ENCODE measurements at places on chromosomes 7 and 10.

DNA sequence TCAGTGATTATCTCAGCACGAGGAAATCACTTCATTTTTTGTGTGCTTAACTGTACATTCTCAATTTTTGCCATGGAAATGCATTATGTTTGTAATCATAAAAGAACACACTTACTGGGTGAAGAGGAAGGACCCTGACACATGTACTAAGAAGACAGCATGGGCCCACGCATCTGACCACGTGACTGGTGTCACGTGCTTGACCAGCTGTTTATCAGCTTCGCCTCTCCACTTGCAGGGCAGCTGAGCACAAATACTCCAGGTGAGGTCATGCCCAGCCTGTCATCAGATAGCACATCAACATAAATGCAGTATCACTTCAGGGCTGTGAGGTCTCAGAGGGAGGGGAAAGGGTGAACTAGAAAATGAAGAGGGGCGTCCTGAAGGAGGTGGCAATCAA lies 179.8 kb downstream of the EBF3 start:
- no peak for DNase-seq

- no peak for DNase-seq
These were observed 16.1 kb upstream of the CDK14 start for GRCh38 chr7:90580051-90580450.

DNA sequence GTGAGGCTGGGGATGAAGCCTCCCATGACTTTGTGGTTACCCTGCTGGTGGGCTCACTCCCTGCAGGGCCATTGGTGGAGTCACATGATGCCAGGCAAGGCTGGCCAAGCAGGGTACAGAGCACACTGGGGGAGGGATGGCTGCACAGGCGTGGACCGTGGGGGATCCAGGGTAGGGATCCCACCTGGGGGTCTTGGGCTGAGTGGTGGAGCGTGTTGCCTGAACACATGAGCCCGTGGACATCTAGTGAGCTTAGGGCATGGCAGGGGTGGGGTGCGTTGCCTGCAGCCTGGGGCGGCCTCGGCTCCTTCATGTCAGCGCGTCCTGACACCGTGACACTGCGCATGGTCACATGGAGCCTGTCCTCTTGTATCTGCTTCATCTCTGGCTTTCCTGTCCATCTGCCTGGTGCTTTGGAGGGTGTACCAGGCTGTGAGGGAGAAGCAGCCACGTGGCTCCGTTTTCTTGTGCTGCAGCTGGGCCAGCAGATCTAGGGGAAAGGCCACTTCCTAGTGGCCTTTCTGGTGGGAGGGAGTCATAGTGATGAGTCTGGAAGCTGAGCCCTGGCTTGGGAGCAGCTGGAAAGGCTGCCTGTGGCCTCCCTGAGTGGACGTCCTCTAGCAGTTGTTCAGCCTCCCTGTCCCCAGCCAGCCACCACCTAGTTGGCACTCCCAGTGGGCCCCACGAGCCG lies 96.2 kb downstream of the LHPP start:
- DNase-seq, result no peak

- DNase-seq, result no peak
These were observed 20.3 kb upstream of the PANK1 start for GRCh38 chr10:89665302-89665701.

- DNase-seq, result no peak
These were observed 83.1 kb downstream of the STRA8 start for GRCh38 chr7:135316648-135317313.

DNA sequence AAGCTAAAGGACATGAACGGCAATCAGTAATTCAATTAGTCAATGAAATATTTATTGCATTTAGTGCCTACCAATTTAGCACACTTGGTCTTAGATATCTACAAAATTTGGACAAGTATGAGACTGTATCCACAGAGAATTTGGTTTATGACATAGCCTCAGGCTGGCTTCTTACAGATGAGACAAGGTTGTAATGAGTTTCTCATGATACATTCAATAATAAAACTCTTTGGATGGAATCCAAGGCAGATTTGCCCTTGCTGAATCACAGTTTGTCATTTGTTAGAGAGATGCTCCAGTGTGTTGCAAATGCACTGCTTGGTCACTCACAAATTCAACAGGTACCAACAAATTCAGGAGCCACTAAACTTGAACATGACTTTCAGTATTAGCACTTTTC lies 162.5 kb downstream of the GPR37 start:
- DNase-seq, result no peak

GRCh38 chr10:133388973-133389818 lies 4.8 kb upstream of the MTG1 start:
- DNase-seq, result no peak

- DNase-seq, result no peak
These were observed 86.6 kb upstream of the PDK4 start for GRCh38 chr7:95682913-95683312.

GRCh38 chr10:31134311-31134952 lies 102.8 kb upstream of the ZNF438 start:
- peak; percentile 87 for DNase-seq

GRCh38 chr7:75856536-75856935 lies 22.3 kb upstream of the RHBDD2 start:
- no peak for DNase-seq

GRCh38 chr10:15137036-15137359 lies 31.5 kb downstream of the NMT2 start:
- DNase-seq, result no peak

DNA sequence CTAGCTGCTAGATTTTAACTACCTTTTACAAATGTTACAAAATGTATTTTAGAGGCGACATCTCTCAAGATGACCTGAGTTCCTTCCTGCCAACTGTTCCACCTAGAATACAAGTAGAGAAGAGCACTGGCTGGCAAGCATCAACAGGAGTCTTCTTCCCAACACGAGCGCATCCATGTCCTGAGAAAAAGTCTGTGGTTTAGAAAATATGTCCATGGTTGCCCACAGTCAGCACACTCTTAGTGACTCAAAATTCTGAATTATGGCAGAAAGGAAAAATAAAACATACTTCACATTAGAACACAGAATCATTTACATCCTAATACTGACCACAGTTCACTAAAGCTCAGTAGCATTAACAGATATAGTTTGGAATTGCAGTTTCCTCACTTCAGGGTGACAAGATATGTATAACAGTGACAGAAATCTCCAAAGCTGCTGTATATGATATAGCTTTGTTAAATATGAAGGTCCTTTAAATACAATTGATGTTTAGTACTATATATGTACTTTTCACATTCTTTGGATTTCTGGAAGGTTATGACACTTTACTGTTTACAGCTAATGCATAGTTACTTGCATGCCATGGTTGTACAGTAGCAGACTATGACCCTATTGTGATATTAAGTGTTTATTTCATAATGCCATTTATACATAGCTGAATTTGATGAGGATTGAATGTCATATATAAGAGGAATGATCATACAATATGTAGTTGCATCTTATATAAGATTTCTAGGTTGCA lies 327.1 kb downstream of the GFRA1 start:
- DNase-seq, result no peak

GRCh38 chr10:62188021-62188616 lies 80.5 kb downstream of the RTKN2 start:
- no peak for DNase-seq

DNA sequence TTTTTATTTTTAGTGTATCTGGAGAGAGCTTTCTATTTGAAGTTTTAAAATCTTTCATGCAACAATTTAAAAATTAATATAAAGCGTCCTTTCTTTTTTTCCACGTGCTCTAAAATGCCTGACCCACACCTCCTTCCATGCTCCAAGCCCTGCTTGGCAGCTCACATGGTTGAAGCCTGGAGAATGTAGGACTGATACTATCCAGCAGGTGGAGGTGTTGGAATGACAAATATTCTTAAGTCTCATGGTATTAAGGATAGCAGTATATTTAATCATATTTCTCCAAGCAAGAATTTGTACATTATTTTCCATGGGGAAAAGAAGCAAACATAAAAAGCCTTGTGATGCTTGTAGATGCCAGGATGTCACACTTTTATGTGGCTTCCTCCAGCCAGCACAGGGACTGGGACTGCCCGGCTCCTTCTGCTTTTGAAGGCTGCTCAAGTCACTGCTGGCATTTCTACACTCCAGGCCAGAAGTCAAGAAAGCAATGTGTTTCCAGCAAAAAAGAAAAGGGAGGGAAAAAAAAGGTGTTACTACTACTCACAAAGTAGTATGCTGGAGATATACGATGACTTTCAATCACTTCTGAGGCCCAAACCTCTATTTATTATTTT lies 49.7 kb downstream of the BZW2 start:
- no peak for DNase-seq

GRCh38 chr10:79286318-79286951 lies 60.8 kb upstream of the PPIF start:
- no peak for DNase-seq

DNA sequence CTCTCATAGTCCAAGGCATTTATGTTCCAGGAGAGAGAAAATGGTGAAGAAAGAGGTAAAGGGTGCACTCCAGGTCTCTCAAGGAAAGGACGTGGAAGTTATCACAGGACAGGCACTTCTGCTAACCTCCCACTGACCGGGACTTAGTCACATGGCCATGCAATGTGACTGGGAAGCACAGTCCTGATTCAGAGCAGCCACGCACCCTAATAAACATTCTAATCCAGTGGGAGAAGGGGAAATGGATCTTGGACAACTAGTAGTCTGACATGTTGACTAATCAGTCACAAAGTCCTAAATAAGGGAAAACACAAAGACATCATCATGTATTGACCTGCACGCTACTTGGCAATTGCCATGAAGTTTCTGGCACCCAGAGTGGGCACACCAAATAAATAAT lies 417.5 kb upstream of the ZMIZ1 start:
- DNase-seq, result no peak

DNA sequence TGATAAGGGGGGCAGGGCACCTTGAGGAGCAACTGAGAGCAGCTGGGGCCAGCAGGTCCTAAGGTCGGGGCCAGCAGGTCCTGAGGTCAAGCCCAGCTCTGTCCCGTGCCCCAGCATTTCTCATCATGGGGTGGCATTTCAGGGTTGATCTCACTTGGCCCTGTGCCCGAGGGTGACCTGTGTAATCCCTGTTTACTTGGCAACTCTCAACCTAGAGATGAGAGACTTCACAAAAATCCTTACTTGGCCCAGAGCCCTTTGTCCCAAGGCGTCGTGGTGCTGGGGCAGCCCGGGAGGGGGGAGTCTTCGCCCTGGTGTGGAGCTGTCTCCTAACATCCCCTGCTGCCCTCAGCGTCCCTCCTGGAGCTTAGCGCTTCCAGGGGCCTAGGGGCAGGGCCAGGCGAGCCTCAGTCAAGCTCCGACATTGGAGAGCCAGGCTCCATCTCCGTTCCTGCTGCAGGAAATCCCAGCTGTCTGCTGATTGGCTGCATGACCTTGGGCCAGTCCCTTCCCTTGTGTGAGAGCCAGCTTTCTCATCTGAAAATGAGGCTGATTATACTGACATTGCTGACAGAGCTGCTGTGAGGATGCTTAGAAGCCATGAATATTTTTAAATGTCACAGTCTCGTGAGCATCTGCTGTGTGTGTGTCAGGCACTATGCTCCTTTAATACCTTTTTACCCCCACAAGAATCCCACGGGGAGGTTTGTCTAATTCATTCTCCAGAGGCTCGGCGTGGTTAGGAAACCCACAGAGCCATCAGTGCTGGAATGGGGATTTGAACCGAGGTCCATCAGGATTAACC lies 94.3 kb downstream of the ZMIZ1 start:
- DNase-seq, result no peak

GRCh38 chr10:34666008-34666704 lies 148.9 kb downstream of the PARD3 start:
- DNase-seq, result no peak

- no peak for DNase-seq
These were observed 65.2 kb upstream of the FAM133B start for GRCh38 chr7:92655346-92655884.

GRCh38 chr10:2893158-2893845 lies 174.0 kb upstream of the PFKP start:
- no peak for DNase-seq

GRCh38 chr7:80247144-80247543 lies 112.5 kb downstream of the GNAI1 start:
- DNase-seq, result no peak

DNA sequence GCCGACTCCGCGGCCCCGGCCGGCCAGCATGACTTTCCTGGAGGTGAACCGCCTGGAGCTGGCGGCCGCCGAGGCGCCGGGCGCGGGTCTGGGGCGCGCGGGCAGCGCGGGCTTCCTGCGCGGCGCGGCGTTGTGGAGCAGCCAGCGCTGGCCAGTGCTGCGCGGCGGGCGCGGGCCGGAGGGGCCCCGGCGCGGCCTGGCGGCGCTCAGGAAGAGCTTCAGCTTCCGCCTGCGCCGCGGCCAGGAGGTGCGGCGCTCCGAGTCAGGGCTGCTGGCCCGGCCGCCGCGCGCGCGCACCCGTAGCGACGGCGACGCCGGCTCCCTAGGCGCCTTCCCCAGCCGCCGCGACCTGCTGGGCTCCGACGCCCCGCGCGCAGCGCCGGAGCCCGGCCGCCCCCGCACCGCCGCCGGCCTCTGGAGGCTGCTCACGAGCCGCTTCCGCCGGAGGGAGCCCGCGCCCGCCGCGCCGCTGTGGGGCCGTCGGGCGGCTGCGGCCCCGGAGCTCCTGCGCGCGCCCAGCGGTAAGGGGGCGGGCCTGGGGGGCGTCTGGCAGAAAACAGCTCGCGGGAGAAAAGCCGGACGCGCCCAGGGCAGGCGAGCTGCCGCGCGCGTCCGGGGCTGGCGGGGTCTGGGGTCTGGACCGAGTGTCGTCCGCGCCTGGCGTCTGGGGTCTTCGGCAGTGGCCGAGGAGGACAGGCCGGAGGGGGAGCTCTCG lies 29.0 kb downstream of the AGAP3 start:
- DNase-seq, result no peak

- no peak for DNase-seq
These were observed 210.4 kb downstream of the SKIDA1 start for GRCh38 chr10:21314906-21315644.

DNA sequence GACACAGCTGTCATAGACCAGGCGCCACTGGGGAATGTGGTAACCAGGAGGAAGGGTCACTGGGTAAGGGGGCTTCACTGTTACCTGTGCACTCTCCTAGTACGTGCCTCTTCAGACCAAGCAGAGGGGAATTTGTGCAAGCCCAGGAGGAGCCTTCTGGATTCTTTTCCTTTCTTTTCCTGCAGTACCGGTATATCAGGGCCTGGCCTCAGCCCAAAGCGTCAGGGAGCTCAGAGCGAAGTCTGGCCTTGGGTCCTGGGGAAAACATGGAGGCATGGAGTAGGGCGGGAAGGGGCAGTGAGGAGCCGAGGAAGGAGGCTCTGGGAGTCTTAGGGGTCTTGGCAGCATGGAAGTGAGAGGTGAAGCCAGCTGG lies 133.6 kb upstream of the GDF10 start:
- no peak for DNase-seq

DNA sequence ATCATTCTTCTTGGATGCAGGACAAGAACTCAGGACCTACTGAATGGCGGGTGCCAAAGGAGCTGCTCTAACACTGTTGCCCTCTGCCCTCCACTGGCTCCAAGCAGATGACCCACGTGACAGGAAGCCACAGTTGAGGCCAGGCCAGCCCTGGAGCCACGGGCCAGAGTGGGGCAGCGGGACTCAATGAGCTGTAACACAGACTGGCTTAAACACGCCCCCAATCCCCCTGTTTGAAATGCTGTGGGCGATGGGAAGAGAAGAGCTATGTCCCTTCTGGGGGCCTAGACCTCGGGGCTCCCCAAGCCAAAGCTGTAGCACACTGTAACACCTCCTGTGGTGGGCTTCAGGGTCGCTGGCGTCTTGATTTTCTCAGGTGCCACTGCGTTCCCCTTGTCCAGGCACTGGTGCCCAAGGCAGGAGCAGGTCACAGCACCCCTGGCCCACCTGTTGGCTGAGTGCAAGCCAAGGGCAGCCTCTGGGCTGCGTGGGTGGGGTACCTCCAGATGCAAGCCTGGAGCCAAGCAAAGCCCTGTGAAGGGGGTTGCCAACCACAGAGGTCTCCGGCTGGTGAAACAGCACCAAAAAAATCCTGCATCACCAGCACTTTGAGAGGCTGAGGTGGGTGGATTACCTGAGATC lies 18.6 kb upstream of the ZMIZ2 start:
- DNase-seq, result no peak

Data from spinal cord (tissue), 10 donors.